ENCODE measurements at places on chromosomes 12 and 14.

DNA sequence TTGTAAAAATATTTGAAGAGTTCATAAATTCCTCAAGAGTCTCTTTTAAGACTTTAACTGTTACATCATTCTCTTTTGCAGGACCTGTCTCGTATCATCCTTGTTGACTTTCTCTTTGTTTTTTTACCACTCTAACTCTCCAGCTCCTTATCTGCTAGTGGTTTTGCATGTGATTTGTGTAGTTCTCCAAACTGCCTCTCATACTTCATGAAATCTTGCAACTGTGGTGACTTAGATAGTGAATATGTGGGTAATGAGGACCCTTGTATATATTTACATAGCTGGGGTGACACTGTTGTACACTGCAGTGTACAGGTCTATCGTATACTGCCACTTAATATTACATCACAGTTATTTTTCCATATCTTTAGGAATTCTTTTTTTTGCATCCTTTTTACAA, 40.2 kb upstream of the EMP1 start:
- DNase-seq, result no peak

- no peak for DNase-seq
Observed at GRCh38 chr14:22850944-22851764, 14.8 kb downstream of the MMP14 start.

GRCh38 chr14:71734076-71734475, 198.2 kb upstream of the RGS6 start:
- no peak for DNase-seq

GRCh38 chr14:96125536-96125935, 79.1 kb upstream of the BDKRB2 start:
- no peak for DNase-seq

GRCh38 chr14:92464716-92465115, 48.9 kb upstream of the RIN3 start:
- DNase-seq, result no peak

GRCh38 chr12:27667540-27667939, 28.7 kb upstream of the REP15 start:
- no peak for DNase-seq

DNA sequence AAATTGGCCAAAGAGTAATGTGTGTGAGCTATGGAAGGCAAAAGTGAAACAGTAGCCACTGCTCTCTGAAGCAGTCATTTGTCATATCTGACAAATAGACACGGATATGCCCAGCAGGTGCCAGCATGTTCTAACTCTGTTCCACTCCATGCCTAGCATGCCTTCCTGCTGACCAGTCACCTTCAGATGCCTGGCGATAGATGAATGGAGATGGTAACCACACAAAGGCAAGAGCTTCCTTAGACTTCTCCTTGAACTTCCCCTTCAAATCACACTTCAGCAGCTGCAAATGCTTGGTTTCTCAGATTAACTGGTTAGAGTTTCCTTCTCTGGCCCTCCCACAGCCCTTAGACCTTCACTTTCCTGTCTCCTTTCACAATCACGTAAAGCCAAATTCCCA, 429.9 kb downstream of the DAD1 start:
- DNase-seq, result no peak

GRCh38 chr14:81122326-81122725, 98.4 kb downstream of the GTF2A1 start:
- DNase-seq, result no peak

DNA sequence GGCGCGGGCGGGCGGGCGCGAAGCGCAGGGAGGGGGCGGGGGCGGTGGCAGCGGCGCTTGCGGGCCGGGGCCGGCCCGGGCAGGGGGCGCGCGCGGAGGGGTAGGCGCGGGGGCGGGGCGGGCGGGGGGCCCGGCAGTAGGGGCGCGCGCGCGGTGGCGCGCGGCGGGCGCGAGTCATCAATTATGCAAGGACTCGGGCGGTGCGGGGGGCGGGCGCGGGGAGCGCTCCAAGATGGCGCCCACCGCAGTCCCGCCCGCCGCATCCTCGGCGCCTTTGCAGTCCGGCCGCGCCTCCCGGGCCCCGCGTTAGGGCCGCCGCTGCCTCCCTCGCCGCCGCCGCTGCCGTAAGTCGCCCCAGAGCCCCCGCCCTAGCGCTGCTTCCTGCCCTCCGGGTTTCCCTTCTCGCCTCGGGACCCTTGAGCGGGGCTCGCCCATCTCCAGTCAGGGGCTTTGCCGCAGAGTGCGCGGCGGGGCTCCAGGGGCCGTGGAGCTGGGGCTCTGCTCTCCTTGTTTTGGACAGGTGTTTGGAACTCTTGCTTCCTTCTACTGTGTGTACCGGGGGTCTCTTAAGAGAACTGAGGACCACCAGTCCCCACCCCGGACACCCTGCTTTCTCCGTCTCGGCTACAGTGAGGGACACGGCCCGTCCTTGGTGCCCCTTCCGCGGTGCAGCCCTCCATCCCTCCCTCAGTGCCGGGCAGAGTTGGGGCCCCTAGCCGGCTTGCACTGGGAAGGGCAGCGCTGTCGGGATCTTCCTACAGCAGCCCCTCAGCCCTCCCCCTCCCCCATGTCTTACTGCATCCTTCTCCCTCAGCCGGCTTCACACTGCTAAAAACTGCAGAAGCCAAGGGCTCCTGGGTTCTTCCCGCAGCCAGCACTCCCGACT, at the start of gene SCN8A:
Gene SCN8A (plus strand): TSS at position 218 of the 886 bp plus-strand sequence. CDS start 71,585 bp downstream, outside the sequence.
- no peak for DNase-seq

GRCh38 chr14:59961518-59962062, 41.6 kb downstream of the LRRC9 start:
- DNase-seq, result no peak

DNA sequence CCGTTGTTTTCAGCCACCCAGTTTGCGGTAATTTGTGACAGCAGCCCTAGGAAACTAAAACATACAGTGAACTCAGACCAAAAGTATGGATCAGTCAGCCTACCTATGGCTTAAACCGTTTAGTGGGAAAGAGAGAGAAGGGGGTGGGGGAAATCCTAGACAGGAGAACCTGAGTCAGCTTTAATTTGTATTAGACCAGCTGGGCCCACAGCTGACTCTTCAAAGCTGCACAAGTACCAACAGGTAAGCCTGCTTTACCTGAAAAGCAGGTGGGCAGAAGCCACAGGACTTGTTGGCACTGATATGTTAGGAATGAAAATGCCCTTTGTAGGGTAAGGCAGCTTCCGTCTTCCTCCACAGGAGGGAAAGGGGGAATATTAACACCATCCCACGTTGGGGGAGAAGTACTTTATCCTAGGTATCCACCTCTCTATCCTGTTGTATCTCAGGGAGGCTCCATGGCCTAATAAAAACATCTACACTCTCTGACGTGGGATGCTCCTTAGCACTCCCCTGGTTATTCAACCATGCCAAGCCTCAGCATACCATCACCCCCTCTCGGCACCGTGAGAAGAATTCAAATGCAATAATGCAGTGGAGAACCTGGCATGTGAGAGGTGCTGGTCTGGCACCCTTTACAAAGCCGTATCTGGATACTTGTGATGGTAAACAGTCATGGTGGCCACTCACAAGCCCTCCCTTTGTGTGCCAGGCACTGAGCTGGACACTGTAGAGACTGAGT, 70.3 kb downstream of the STON2 start:
- no peak for DNase-seq
